ENCODE measurements at places on chromosomes 3 and 15.

- DNase-seq: no peak
Observed at GRCh38 chr3:187845826-187846225, 100.6 kb upstream of the BCL6 start.

DNA sequence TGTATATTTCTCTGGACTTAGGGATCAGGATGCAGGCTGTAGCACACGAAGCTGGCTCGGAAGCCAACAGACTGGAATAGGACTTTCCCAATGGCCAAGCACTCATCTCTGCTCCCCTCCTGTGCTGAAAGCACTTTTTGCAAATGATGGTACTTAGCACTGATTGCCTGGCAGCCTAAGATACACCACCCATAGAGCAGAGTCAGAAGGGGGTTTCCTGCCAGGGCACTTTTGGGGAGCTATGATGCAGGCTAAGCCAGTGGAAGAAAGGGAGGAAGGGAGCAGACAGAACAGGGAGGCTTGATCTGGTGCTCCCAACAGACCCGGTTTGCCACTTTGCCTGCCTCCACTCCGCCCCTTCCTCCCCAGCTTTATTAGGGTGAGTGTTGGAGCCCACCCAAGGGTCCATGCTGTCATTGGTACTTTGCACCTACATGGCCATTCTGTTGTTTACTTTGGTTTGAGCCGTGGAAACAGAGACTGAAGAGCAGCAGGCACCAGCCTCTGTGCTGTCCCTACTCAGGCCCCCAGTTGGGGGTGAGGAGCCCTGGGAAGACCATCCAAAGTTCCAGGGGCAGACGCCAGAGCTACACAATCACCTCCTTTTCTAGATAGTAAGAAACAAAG, 15.9 kb downstream of the BSN start:
- DNase-seq: no peak

DNA sequence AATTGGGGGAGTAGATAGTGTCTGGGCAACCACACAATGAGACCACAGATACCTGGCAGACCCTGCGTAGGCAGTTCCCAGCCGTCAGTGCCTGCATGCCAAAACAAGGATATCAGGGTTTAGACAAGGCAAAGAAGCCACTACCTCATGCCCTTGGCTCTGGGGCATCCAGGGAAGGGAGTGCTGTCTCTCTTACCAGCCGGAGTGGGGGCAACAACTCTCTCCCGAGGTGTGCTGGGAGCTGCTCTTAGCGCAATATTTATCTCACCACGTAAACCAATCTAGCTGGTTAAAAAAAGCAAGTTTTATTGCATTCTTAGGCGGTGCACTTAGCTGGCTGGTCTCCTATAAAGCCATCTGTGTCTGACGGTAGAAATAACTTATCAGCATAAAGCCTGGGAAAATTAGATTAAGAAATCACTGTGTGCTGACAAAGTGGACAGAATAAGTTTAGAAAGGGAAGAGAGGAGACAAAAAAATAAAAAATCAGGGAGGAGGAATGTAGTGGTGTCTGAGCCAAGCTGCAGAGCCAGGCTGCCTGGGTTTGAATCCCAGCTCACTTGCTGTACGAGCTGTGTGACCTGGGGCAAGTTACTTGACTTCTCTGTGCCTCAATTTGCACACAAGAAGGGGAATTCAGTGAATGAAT, 273.2 kb downstream of the PDZRN3 start:
- no peak for DNase-seq

- DNase-seq: peak; percentile 55
Observed at GRCh38 chr3:161409069-161409468, 37.8 kb upstream of the SPTSSB start.

- no peak for DNase-seq
Observed at GRCh38 chr3:177145954-177146353, 51.3 kb downstream of the TBL1XR1 start.
